ENCODE measurements at places on chromosomes 16 and 17.
A peak's percentile ranks its signal among the peaks of the same experiment; 100 is the strongest.

- DNase-seq: no peak
These were observed 238.1 kb downstream of the ZNF423 start for GRCh38 chr16:49617710-49618330.

DNA sequence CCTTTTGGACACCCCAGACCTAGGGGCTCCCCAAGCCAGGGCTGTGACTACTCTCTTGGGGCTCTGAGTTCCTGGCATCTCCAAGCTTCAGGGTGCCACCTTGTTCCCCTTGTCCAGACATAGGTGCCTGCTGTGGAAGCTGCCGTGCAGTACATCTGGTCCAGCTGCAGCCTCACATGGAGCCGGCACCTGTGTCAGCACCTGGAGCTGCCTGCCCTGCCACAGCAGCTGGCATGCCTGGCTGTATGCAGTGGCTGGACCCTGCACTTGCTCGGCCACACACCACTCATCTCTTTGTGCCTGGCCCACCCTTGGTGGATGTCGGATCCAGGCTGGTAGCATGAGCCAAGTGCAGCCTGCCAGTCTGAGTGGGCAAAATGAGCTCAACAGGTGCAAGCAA, 775.8 kb downstream of the CDH11 start:
- DNase-seq: no peak

DNA sequence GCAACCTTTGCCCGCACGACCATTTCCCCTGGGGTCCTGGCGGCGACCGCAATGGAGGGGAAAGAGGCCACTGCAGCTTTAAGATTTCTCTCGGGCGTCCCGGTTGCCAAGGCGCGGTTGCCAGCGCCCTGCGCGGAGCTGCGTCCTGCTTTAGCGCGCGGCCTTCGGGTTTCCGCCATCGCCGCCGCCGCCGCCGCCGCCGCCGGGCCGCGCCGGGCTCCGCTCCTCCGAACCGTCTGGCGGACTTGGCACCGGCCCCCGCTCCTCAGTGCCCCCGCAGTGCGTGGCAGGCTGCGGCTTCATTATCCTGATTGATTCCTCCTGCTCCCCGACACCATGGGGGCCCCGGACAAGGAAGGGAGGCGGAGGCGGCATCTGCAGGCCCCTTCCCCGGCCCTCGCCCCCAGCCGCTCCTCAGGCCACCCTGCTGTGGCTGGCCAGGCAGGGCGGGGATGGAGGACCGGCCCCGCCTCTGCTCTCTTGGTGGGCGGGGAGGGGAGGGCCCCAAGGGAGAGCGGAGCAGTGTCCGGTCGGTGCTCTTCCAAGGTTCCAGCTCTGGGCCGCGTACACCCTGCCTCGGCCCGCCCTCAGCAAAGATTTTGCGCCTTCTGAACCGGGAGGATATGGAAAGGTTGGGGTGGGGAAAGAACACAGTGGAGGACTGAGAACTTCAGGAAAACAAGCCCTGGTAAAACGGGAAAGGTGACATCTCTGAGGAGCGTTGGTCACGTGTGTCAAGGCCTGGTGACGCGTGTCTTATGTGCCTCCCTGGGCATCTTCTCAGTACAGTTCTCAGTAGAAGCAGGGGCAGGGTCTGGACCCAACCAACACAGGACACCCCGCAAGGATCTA, 34.0 kb downstream of the NEUROD2 start:
- peak; percentile 58 for DNase-seq

DNA sequence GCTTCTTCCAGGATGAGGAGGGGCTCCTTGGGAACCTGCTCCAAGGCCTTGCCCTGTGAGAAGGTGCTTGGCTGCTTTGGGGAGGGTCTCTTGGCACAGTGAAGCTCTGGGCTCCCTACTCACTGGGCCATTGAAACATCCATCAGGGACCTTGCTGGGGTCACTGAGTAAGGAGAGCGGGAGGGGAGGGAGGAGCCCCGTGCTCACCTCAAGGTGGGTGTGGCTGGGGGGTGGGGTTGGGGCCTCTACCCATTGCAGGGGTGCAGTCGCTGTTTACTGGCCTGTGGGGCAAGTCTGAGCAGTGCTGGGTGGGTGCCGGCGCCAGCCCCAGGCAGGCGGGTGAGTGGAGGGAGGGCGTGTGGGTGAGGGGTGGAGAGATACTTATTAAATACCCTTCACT, 9.9 kb downstream of the TNS4 start:
- DNase-seq: no peak

- no peak for DNase-seq
These were observed 9.8 kb downstream of the PGS1 start for GRCh38 chr17:78387977-78388941.

- no peak for DNase-seq
These were observed 4.4 kb downstream of the MAP3K3 start for GRCh38 chr17:63626551-63627180.

DNA sequence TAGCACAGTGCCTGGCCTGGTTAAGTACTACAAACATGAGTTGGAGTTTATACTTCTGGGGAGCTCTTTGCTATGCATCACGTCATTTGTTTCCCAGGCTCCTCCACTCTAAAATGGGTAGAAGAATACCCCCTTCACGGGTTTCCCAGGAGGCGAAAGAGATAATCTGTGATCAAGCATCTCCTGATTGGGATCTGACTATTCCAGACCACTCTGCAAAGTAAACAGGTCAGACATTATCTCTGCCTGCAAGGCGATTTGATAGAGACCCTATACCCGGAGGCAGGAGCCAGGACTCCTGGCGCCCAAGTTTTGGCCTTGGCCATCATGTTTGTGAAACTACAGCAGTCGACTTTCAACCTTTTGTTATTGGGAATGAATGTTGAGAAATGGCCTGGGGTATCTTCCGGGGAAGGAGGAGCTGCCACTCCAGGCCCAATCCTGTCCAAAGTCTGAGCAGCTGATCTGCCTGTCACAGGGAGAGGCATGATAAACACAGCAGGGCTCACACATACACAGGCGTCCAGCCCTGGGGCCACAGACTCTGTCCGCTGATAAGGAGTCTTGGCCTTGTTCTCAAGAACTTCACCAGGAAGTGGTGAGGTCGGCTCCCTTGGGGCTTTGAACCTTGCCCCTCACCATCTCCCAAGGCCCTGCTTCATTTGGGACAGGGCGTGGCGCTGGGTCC, 199.9 kb downstream of the MAF start:
- peak; percentile 24 for DNase-seq

- DNase-seq: no peak
These were observed 64.5 kb downstream of the RAI1 start for GRCh38 chr17:17745476-17746455.

- peak; percentile 95 for DNase-seq
These were observed at the start of gene WIPF2 for GRCh38 chr17:40218740-40219593. WIPF2 (plus strand) TSS chr17:40219304; CDS start chr17:40256460, 37,156 bp downstream.

GRCh38 chr17:45240905-45241327, 19.2 kb downstream of the FMNL1 start:
- DNase-seq: no peak

DNA sequence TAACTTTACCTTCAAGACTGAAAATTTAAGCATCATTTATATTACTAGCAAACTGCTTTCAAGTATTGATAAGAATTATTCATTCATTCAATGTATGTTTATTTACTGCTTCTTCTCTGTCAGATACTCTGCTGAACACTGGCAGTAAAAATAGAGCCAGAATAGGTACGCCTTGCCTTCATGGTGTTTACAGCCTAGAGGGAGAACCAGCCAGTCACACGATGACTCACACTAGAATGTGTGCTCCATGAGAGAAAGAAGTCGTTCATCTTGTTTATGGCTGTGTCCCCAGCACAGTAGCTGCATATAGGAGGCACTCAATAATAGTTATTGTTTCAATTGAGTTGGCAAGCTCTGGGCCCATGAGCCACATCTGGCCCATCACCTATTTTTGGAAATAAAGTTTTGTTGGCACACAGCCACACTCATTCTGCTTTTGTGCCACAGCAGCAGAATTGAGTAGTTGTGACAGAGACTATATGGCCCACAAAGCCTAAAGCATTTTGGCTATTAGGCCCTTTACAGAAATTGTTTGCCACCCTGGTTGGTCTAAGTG, 84.2 kb downstream of the TMC6 start:
- no peak for DNase-seq

GRCh38 chr17:57257195-57257894, 1.0 kb downstream of the MSI2 start:
- no peak for DNase-seq

DNA sequence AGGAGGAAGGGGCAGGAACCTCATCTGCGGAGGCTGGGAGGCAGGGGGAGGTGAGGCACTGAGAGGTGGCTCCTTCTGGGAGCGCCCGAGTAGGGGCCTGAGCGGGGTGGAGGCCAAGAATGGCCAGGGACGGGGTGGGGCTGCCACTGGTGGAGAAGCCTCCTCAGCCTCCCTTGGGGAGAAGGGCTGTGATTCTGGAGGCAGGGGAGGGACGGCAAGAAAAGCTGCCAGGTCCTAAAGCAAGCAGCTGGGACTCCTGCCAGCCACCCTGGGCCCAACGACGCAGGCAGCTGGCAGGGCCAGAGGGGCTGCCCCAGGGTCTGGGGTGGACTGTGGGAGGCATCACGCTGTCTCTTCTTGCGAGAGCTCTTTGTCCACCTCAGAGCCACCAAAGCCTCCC, 12.7 kb upstream of the MLKL start:
- no peak for DNase-seq

DNA sequence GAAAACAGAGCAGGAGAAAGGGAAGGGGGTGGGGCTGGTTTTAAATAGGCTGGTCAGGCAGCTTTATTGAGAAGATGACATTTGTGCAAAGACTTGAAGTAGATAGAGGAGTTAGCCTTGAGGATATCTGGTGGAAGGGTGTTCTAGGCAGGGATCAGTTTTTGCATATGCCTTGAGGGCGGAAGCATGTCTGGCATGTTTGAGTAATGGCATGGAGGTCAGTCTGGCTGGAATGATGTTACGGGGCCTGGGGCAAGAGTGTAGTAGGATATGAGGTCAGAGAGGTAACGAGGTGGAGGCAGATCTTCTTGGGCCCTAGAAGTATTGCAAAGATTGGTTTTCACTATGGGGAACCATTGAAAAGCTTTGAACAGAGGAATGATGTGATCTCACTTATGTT, 4.8 kb downstream of the RABEP1 start:
- no peak for DNase-seq

DNA sequence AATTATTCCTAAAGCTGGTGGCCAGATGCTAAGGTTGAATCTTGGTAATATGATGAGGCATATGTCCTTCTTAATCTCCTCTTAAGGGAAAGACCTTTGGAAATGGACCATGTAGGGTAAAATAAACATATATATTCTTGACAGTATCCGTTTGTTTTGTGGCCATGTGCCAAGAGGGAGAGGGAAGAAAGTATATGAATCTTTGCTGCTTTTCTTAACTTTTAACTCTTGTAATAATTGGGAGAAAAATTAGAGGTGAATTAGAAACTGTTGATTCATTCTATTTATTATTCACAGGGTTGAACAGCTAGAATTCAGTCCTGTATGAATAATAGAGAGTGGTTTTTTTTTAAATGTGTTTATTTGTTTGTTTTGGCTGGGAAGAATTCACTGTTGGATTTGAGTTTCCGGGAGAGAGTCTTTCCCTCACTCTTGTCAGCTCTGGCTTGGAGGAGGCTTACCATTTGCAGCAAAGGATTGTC, 31.6 kb downstream of the AATF start:
- DNase-seq: no peak

GRCh38 chr17:38742411-38743308, 5.5 kb downstream of the PCGF2 start:
- no peak for DNase-seq

- DNase-seq: no peak
These were observed 94.1 kb downstream of the MRM3 start for GRCh38 chr17:876272-876671.

DNA sequence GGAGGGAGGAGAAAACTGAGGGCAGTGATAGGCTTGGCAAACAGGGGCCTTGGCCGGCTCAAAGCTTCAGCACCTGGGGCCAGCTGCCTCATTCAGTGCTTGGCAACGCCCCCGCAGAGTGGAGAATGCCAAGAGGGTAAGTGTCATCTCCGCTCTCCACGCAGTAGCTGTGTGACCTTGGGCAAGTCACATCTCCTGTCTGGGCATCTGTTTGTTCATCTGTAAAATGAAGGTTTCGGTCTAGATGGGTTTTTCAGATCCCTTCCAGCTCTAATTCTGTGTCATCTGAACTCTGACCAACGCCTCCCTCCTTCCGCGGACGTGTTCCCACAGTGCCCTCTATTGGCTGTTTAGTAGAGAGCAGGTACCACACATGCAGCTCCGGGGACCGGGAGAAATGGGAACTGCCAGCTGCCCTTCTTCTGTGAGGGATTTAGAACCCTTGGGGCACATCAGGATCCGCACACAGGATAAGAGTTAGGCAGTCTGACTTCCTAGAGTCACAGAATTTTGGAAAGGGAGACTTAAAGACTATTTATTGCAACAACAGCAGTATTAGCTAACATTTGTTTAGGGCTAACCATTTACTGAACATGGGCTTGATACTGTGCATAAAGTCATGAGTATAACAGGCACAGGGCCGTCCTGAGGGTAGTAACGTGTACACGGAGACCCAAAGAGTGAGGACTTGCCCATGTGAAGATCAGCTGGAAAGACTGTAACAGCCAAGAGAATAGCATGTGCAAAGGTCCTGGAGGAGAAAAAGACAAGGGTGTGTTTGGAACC, 26.8 kb downstream of the GP2 start:
- peak; percentile 58 for DNase-seq

GRCh38 chr16:56424791-56425438, 430 bp downstream of the AMFR start:
- no peak for DNase-seq

All from LoVo (cell line).